ENCODE measurements at places on chromosomes 6 and 20.

- no peak for DNase-seq
Measured at GRCh38 chr6:98137391-98137790, 697.0 kb upstream of the POU3F2 start.

DNA sequence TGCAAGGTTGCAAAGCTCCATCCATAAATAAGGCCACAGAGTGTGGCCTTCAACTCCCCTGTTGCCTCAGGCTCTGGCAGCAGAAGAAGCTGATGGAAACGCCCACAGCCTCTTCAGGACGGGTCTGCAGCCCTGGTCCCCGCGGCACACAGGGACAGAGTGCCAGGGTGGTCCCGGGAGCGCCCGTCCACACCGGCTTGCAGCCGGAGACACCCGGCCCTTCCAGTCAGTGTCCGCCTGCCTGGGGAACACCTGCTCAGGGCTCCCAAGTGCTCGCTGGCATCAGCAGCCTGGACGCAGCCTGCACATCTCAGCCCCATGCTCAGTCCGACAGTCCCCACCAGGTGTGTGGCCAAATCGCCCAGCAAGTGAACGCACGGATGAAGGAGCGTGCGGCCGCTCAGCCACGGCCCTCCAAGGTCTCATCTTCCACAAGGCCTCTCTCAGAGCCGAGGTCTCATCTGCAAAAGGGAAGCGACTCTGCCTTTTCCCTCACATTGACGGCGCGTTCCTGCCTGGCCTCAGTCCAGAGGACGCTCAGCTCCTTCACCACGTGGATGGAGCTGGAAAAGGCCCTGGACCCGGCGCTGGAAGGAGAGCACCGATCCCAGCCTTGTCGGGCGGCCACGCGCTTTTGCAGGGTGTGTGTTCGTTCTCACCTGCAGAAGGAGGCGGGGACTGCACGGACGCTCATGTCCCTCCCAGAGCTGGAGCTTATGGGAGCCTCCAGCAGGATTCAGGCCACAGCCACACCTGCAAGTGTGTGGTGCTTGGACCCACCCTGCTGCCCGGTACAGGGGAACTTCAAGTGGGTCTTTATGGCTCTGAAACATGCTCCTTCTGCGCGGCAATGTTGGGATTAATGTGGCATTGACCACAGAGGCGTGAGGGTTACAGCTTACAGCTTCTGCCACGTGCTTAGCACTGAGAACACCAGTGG, 180.4 kb downstream of the DLL1 start:
- no peak for DNase-seq

DNA sequence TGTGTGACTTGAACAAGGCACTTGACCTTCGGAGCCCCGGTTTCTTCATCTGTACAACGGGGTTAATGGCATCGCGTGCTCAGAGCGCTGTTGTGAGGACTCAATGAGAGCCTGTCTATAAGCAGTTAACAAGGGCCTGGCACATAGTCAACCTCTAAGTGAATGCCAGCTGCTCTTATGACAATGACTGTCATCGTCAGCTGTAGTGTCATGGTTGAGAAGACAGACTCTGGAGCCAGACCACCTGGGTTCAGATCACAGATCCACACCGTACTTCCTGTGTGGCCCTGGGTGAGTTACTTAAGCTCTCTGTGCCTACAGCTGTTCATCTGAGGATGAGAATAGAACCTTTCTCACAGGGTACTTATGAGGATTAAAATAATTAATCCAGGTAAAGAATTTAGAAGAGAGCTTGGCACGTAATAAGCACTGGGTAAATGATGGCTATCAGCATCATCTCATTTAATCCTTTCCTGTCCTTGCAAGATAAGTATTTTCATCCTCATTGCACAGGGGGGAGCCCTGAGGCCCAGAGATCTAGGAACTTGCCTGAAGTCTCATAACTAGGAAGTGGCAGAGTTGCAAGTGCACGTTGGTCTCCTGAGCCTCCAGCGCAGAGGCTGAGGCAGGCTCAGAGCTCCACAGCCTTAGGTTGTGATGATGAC, 105.3 kb downstream of the EYA2 start:
- no peak for DNase-seq

DNA sequence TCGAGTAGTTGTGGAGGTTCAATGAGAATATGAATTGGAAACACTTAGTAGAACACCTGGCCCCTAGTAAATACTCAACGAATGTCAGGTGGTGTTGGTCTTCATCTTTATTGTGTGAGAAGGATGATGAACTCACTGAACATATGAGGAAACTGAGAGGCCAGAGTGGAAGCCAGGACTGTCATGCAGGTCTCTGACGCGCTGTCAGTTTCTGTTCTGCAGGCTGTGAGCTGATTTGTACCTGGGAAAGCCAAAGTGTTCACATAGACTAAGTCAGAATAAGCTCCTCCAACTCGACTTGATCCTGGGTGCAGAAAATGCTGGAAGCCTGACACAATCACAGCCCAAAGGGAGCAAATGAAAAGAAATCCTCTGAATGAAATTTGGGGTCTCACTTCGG, 222.2 kb downstream of the LY86 start:
- peak; percentile 13 for DNase-seq

DNA sequence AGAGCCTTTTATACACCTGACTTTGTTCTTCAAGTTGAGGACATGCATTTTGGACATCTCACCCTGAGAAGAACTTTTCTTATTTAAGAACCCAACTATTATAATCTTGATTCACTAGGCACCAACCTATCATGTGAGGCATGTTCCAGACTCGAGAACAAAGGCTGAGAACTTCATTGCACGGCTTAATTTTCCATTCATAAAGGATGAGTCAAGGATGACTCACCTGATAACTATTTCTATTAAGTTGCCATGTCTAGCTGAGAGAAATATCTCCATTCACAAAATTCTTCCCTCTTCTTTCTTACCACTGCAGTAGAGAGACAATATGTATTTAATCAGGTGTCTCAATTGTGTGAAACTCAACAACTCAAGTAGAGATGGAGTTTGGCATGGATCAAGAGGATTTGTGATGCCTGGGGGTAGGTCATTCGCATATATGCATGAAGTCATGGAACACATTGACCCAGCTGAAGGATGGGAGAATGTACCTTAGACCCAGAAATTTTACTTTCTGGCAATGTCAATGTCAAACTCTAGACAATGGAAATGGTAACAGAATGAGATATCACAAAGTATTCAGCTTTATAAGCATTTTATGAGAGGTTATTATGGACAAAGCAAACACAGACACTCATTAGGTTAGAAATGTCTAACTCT, 208.7 kb upstream of the PRND start:
- DNase-seq: no peak

- DNase-seq: no peak
Measured at GRCh38 chr6:83370567-83370966, 60.3 kb downstream of the ME1 start.

- no peak for DNase-seq
Measured at GRCh38 chr6:30763155-30763617, 18.8 kb upstream of the IER3 start.

- no peak for DNase-seq
Measured at GRCh38 chr6:71476872-71477271, 188.3 kb downstream of the OGFRL1 start.

DNA sequence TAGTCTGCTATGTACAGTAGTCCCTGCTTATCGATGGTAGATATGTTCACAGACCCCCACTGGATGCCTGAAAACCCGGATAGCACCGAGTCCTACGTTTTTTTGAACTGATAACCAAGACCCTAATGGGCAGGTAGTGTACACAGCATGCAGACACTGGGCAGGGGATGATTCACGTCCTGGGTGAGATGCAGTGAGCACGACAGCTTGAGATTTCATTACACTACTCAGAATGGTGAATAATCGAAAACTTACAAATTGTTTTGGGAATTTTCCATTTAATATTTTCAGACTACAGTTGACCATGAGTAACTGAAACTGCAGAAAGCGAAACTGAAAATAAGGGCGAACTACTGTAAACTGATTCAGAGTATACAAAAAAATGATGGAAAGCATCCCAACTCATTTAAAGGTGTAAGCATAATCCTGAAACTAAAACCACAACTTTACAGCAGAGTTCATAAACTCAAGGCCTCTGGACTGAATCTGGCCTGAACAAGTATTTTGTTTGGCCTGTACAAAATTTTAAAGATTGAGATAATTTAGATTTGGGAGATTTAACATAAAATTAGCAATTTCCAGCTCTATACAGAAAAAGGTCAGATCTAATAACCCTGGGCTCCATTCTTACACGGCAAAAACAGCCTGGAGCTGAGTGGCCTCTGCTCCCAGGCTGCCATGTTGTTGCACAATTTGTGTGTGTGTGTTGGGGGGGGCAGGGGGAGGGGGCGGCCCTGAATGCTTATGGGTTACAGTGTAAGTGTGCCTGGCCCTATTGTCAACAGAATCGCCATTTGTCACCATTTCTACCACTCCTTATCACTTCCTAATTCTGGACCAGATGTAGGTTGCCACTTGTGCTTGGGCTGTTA, 34.9 kb downstream of the RNF24 start:
- DNase-seq: peak; percentile 39

GRCh38 chr20:34110745-34111641, 1.1 kb downstream of the EIF2S2 start:
- DNase-seq: peak; percentile 36

DNA sequence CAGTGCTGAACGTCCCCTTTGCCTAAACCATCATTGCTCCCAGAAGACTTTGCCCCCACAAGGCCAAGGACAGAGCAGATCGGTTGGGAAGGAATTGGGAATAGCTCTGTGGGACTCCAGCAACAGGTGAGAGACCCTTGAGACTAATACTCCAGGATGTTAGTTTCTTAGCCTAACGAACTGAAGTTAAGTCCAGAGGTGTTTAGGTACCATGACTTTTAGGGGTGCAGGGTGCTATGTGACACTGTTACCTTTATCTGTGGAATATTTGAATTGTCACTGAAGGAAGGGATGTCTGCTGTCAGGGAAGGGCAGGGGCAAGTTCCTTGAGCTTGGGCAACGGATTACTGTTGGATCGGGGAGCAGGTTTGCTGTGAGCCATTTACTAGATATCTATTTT, 1.9 kb downstream of the BLCAP start:
- DNase-seq: no peak

GRCh38 chr20:17504066-17504897, 26.9 kb downstream of the BFSP1 start:
- DNase-seq: no peak

GRCh38 chr6:15447546-15448267, 201.8 kb downstream of the JARID2 start:
- no peak for DNase-seq

DNA sequence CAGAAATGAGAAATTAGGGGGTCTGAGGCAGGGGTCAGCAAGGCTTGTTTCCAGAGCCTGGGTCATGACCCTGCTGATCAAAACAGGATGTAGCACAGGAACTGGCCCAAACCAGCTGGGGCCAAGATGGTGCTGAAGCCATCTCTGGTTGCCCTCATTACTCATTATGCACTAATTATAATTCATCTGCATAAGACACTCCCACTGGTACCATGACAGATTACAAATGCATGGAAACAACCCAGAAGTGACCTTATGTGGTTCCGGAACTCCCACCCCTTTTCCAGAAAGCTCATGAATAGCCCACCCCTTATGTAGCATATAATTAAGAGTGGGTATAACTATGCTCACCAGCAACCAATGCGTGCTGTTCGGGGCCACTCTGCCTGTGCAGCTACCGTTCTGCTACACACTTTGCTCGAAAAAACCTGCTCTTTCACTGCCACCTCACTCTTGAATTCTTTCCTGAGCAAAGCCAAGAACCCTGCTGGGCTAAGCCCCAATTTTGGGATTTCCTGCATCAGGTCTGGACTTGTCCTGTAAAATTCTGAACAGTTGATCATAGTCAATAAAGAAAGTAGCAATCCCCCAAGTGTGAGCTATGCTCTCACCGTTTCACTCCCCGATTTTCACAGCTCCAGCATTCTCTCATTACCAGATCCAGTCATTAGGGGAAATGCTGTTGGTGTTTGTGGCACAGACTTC, 122.3 kb downstream of the WDR27 start:
- DNase-seq: no peak

DNA sequence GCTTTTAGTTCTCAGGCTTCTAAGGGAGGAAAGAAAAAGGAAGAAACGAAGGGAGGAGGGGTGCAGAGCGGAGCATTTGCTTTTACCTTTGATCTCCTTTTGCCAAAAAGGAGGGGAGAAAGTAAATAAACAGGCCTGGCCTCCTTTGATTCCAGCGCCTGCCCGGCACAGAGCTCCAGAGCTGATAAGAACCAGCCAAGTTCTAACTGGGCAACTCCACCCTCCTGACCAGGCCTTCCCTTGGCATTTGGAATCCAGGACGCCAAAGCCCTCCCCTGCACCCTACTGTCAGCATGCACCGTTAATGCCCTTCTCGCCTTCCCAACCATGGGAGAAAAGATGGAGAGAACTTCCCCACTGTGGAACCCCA, 120.8 kb upstream of the PTPN1 start:
- no peak for DNase-seq

- no peak for DNase-seq
Measured at GRCh38 chr20:4063631-4064030, 48.3 kb upstream of the RNF24 start.

GRCh38 chr20:49447946-49448809, 34.3 kb downstream of the KCNB1 start:
- DNase-seq: no peak

DNA sequence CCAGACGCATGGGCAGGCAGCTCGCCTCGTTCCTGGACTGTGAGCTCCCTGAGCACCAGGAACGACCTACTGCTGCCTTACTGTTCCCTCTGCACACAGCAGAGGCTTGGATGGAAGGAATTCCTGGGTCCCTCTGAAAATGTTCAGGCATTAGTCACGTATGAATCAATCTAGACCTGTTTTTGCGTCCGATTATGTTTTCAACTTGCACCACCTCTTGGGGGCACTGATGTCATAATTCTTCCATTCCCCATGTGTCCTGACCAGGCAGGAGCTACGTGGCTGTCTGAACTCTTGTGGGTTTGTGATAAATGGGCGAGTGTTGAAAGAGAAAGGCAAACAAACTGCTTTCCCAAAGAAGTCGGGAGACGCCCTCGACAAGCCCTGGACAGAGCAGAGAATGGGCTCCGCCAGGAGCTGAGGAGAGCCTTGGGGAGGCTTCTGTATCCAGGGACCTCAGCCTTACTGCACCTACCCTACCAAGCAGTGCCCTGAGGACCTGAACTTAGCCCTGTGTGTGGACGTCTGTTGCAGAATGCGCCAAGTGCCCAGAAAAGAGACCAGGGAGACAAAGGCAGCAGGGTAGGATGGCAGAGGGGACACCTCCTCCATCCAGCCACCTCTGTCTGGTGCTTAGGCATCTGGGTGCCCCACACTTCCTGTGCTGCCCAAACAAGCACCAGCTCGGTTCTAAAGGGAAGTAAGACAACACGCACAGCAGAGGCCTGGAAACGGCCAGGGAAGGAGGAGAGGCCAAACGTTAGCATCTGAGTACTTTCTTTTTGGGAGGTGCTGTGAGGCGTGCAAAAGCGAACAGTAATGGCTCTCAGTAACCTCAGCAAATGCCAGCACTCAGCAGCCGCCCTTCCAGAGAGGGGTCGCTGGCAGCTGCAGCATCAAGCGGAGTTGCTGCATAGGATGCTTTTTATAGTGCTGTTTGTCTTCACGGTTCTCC, 124.2 kb downstream of the LY86 start:
- no peak for DNase-seq

- peak; percentile 46 for DNase-seq
Measured at GRCh38 chr6:36735110-36736071, 37.8 kb downstream of the RAB44 start.
